Stimulated activated CD4-positive, alpha-beta T cell treated with anti-CD3 and anti-CD28 coated beads, Interleukin-12 subunit alpha, Interleukin-12 subunit beta, amount 100 ng/mL, for 4 hours (primary cell): ENCODE measurements at places on chromosomes 6 and 20.

GRCh38 chr6:95078457-95078856, 498.9 kb upstream of the MANEA start:
- no peak for DNase-seq

DNA sequence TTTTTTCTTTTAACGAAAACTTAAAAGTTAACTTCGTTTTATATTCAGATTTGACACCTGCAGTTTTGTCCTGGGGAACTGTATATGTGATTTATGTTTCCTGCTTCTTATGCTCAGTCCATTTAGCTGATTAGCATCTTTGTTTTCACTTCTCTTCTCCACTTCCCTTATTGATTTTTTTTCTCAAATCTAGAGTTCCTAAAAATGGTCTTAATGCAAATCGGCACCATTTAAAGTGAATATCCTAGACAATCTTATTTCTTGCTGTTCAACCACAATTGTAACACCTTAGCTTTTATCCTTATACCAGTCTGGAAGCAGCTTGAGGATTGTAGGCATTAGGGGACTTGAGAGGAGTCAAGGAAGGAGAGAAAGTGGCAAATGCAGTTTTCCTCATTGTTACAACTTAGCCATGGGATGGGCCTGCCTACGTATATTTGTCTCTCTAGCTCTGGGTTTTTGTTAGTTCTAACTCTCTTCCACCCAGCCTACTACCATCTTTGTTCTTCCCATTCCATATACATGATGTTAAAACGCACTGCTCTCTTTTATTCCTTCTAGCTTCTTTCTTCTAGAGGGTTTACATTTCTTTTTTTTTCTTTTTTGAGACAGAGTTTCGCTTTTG, 8.5 kb downstream of the QRSL1 start:
- DNase-seq = no peak

DNA sequence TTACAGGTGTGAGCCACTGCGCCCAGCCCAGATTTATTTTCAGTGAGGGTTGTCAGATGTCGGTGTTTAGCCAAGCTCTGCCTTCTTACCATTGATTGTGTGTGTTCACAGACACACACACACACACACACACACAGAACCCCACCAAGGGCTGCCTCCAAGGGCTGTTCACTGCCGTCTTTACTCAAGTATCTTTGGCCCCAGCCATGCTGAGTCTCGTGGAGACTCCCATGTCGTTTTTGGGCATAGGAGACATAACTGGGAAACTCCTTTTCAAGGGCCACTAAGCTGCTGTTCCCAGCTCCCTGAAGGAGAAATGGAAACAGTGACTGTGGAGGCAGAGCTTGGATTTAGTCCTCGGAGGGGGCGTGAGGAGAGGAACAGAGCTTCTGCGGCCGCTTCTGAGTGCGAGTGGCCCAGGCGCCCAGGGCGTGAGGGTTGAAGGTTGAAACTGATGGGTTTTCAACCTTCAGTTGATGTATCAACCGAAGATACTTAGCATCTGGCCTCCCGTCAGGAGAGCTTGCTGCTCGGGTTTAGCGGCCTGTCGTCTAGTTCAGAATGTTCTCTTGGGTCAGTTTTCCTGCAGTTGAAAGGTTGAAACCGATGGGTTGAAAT, 243.6 kb downstream of the TTLL2 start:
- no peak for DNase-seq

DNA sequence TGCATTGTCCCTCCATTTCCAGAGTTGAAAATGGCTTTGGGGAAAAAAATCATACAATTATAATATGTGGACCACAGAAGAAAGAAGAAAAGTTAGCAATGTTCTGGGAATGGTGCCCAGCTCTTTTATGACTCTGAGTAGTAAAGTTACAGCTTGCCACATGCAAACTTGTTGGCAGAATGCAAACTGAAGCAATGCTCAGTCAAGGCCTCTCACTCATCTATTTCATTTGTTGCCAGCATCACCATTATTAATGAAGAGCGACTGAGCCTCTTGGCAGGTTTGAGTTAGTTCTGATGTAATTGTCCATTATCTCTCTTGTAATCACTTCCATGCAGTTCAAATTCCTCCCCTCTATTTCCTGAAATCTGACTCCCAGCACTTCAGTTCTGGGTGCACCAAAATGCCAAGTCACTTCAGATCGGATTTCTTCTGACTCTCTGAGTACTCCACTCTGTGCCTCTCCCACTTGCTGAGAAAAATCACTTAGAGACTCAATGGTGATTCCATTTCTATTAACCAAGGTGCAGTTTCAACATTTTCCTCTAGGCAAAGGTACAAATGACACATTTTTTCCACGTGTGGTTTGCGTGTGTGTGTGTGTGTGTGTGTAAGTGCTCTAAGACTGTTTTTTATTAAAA, 154.4 kb upstream of the STMND1 start:
- no peak for DNase-seq

DNA sequence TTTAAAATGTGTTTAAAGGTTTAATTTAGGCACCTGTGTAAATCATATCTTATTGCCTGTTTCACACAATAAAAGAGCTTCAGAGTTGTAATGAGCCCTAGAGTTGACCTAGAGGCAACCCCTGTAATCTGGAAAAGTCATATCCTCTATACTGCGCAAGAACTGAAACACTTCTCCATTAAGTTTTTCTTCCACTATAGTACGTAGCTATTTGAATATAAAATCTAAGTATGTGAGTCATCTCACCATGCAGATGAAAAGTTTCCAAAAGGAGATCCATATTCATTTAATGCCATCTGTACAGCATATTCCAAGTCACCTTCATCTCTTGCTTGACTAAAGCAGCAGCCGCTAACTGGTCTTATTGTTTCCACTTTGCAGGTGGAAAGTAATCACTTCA, 26.0 kb upstream of the TAAR1 start:
- no peak for DNase-seq

DNA sequence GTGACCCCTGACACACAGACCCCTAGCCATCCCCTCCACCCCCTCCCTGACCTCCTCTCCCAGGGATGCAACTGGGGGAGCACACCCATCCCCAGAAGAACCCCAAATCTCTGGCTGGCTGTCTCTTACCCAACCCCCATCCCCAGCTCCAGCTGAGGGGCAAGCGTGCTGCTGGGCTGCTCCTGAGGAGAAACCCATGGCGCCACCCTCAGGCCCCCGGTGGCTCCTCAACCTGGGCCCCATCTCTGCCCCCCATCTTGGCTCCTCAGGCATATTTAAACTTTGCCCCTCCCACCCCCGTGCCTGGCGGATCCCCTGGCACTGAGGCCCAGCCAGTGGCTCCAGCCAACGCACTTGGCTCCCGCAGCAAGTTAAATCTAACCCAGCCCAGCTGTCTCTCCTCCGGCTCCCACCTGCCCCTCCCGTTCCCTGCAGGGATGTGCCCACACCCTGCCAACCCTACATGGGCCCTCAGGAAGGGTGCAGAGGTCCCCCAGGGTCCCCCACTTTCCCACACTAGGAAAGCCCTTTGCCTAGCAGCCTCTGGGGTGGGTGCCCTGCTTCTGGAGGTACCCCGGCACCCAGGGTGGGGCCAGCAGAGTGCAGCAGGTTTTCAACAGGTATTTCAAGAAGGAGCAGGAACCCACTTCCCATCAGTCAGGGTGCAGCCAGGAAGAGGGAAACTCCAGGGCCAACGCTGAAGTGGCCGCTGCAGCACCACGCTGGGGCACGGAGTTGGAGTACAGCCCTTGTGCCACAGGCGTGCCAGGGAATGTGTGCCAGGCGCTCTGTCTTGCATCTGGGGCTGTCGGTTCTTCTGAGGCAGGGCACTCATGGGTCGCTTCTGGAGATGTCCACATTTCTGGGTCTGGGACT, 5.3 kb upstream of the OSBPL2 start:
- DNase-seq = no peak

- no peak for DNase-seq
These were observed 7.5 kb upstream of the ZSWIM1 start for GRCh38 chr20:45873409-45874103.

GRCh38 chr20:10609770-10610169, 64.0 kb downstream of the JAG1 start:
- no peak for DNase-seq

GRCh38 chr6:30882759-30883684, 1.3 kb upstream of the DDR1 start:
- no peak for DNase-seq

GRCh38 chr20:14951105-14951504, 613.7 kb upstream of the FLRT3 start:
- no peak for DNase-seq

GRCh38 chr6:147016440-147016839, 187.8 kb upstream of the STXBP5 start:
- DNase-seq = no peak

- DNase-seq = no peak
These were observed 286.5 kb upstream of the PRND start for GRCh38 chr20:4435225-4435624.

GRCh38 chr6:150269857-150270223, 99.0 kb upstream of the IYD start:
- DNase-seq = no peak

DNA sequence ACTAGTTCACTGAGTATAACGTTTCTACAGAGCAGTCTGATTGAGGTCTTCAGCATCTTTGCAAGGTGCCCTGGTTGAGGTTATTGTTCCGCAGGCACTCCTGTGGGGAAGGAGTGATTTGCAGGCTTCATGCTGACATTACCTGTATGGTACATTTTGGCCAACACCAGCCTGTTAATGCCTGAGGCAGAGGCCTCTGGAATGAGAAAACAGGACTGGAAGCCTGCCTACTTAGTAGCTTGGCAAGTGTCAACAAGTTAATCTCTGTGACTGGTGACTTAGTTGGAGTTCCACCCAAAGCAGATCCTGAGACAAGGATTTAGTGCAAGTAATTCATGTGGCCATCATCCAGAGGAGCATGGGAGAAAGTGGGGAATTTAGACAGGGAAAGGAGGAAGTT, 24.6 kb downstream of the MAS1 start:
- no peak for DNase-seq

DNA sequence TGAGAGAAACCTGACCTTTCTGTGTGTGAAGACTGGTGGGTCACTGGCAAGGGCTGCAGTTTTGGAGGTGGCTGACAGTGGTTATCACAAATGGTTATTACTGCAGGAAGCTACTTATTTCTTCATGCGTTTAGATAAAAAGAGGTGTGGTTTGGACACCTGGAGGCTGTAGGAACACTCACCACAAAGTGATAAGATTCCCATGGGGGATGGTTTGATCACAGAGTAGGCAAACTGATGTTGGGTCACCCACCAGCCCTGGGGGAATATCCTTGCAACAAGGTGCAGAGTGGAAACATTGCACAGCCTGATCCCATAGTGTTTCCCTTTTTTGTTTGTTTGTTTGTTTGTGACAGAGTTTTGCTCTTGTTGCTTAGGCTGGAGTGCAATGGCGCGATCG, 33.9 kb upstream of the RNGTT start:
- no peak for DNase-seq

GRCh38 chr20:10951216-10951615, 277.4 kb upstream of the JAG1 start:
- DNase-seq = no peak

DNA sequence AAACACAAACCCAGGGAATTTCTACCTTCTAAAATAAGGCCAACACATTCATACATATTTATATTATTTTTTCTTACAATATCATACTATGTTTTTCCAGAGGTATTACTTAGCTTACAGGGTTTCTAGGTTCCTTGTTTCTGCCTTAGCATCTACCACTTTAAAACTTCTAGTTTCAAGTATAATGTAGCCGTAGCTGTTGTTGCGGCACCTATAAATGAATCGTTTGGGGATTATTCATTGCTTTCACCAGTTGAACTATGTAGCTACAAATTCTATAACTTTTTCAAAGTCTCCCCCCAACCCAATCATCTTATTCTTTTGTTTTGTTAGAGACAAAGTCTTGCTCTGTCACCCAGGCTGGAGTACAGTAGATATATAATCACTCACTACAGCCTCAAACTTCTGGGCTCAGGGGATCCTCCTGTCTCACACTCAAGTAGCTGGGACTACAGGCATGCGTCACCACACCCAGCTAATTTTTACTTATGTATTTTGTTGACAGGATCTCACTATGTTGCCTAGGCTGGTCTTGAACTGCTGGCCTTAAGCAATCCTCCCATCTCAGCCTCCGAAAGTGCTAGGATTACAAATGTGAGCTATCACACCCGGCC, 43.9 kb downstream of the TNFAIP3 start:
- DNase-seq = no peak

DNA sequence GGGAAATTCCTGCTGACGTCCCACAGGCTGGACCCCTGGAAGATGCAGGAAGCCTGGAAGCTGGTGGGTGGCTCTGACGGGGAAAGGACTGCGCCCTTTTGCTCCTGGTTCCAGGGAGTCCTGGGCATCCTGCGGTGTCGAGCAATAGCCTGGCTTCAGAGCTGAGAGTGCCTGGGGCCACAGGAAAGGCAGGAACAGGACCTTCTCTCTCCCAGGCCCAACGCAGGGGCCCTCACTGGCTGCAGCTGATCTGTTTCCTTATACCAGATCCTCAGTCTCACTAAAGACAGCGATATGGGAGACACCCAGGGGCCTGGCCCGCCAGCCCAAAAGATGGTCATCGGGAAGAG, 1.4 kb downstream of the B3GALT4 start:
- no peak for DNase-seq

- DNase-seq = no peak
These were observed 624 bp upstream of the TJAP1 start for GRCh38 chr6:43476746-43477145.

- DNase-seq = no peak
These were observed 13.0 kb upstream of the TSHZ2 start for GRCh38 chr20:52959125-52959524.

DNA sequence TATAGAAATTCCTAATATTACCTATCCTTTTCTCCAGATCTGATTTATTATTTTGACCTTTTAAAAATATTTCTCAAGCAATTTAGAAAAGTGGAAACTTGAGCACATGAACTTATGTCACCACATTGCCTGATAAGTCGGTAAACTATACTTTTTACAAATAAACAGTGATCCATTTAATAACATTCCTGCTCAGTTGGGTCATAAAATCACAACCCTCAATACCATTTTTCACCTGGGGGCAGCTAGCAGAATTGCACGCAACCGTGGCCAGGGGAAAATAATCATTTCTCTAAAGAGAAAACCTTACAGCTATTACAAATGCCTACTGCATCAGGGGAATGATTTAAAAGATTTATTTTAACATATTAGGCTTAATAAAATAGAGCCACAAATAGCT, 614.5 kb downstream of the PHF3 start:
- DNase-seq = no peak

DNA sequence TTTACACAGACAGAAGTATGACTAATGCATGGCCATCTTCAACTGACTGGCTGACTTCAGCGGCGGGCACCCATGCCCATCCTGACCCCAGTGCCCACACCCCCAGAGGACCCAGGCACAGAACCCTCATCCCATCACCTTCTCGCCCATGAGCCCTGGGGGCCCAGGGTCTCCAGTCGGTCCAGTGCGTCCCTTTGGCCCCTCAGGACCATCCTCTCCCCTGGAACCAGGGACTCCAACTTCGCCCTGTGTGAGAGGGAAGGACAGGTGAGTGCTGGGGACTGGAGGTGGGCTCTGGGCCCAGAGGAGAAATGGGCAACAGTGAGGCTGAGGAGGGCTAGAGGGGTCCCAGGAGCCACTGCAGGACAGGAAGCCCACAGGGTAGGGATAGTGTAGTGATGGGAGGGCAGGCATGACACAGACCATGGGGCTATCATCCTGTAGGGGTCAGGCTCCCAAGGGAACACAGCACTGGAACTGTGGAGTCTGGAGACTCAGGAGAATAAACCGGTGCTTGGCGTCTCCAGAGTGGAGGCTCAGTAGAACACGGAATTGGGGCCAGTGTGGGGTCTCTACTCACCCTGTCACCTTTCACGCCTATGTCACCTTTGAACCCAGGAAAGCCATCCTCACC, 16.7 kb downstream of the COL11A2 start:
- no peak for DNase-seq
